ENCODE measurements at places on chromosomes 3 and 15.

DNA sequence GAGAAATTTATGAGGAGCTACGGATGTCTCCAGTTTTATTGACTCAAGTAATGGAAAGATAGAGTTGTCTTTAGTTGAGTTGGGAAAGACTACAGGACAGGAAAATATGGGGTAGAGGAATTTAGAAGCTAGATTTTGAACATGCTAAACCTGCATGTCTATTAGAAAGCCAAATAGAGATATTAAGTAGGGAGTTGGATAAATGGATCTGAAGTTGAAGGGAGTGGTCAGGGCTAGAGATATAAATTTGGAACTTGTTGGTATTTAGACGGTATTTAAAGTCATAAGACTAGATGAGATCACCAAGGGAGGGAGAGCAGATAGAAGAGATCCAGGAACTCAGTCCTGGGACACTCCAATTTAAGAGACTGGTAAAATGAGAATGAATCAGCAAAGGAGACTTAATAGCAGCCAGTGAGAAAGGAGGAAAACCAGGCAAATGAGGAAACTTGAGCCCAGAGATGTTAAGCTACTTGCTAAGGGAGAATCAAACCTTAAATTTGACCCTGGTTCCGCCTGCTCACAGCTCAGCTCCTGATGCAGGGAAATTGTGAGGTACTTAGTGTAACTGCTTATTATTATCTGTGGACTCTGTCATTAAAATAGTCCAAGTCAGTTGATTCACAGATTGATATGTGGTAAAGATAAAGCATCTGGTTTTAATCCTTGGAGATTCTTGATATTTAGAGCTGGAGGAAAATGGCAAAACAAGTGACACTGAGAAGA lies 35.8 kb downstream of the ABI3BP start:
- no peak for DNase-seq

DNA sequence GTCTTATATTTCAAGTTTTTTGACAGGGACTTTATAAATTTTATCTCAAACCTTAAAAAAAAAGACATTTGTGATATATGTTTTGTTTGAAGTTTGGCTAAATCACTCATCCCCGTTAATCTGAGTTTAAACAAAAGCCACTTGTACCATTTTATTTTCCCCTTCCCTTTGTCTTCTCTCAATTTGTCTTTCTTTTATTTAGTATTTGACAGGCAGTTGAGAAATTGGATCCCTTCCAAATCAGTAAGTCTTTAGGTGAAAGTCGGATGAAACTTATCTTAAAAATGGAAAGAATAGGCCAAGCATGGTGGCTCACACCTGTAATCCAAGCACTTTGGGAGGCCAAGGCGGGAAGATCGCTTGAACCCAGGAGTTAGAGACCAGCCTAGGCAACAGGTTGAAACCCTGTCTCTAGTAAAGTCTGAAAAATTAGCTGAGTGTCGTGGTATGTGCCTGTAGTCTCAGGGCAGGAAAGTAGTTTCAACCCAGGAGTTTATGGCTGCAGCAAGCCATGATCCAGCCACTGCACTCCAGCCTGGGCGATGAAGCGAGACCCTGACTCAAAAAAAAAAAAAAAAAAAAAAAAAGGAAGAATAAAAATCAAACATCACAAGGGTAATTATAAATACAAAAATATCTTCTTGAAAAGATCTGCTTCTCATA lies 394.6 kb upstream of the TPM1 start:
- DNase-seq = no peak

- peak; percentile 85 for DNase-seq
These were observed 533.5 kb upstream of the TBL1XR1 start for GRCh38 chr3:177730814-177731213.

DNA sequence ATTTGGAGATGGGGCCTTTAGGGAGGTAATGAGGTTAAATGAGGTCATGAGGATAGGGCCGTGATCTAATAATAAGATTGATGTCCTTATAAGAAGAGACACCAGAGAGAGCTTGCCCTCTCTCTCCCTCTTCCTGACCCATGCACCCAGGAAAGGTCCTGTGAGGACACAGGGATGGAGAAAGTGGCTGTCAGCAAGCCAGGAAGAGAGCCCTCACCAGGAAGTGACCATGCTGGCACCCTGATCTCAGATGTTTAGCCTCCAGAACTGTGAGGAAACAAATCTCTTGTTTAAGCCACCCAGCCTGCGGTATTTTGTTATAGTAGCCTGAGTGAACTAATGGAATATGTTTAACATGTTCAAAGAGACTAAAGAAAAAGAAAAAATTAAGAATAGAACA lies 15.3 kb upstream of the GNB5 start:
- DNase-seq = no peak

DNA sequence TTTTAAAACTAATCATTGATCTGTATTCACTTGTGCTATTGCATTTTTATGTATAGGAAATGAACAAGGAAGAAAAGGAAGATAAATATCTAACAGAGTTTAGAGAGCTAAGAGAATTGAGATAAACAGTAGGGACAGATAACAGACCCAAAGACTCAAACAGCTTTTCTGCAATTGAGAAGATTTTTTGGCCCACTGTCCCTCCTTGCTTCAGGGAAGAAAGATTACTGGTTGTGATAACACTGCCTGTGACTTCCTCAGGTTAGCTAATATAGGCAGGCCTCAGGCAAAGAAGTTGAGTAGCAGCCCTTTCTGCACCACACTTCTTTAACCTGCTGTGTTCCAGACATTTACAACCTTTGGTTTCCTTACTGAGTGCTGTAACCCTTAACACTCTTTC lies 2.7 kb upstream of the COX17 start:
- no peak for DNase-seq

- DNase-seq = no peak
These were observed 524.1 kb upstream of the CFAP20DC start for GRCh38 chr3:59573911-59574310.

GRCh38 chr3:188670446-188670845 lies 501.3 kb upstream of the TPRG1 start:
- no peak for DNase-seq

GRCh38 chr15:52233405-52233804 lies 42.2 kb upstream of the GNB5 start:
- DNase-seq = no peak

- no peak for DNase-seq
These were observed 27.6 kb downstream of the FOXL2 start for GRCh38 chr3:138919325-138919724.

- no peak for DNase-seq
These were observed 3.9 kb downstream of the XIRP1 start for GRCh38 chr3:39188271-39189149.

GRCh38 chr15:74892931-74893330 lies 3.1 kb downstream of the MPI start:
- no peak for DNase-seq

Measured in NCI-H2227 treated with DMSO at 0.1 percent for 48 hours (cell line).